ENCODE measurements at places on chromosomes 16 and 17. TPM values are rescaled to one million over a fixed set of nuclear protein-coding genes. Genes with fewer than 3 reads are reported as not detected.
A peak's percentile ranks its signal among the peaks of the same experiment; 100 is the strongest.

TP53TG3B gene
- total RNA-seq, result not detected

PLCG2 gene
- 14.7 TPM for total RNA-seq

PMP22 gene
- total RNA-seq, result 149 TPM

NPIPB13 gene
- 15.3 TPM for total RNA-seq

POLR2C gene
- 50.0 TPM for total RNA-seq

- DNase-seq, result no peak
Observed at GRCh38 chr16:57192720-57193486, 6.8 kb downstream of the RSPRY1 start.

GRCh38 chr16:30122604-30123160 is 338 bp downstream of the MAPK3 start:
- no peak for DNase-seq

- DNase-seq, result no peak
Observed at GRCh38 chr17:63984236-63984635, 11.5 kb upstream of the SCN4A start.

DNA sequence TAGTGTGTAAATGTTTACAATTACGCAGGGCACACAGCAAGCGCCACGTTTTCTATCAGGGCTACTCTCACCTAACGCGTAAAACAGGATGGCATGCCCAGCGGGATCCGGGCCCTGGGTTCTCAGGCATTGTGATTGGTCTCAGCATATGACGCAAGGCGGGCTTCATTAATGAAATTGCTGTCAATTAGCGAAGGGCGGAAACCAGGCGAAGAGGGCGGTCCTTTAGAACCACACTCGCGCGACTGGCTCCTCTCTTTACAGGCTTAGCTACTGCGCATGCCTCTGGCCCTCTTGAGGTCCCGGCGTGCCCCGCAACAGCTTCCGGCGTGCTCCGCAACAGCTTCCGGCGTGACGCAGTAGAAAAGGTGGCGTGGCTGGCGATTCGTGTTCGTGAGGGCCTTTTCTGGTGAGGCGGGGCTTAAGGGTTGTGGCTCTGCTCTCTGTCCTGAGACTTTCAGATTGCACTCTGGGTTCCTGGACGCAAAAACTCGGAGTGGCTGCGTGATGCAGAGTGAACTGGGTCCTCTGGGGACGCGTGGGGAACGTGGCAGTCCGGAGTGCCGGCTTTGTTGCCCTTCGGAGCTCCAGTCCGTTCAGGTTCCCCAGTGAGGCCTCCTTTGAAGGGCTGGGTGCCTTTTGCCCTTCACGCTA is 9.2 kb downstream of the OR2C1 start:
- DNase-seq, result peak; percentile 91

GRCh38 chr17:75364078-75364477 is 41.4 kb downstream of the GRB2 start:
- DNase-seq, result no peak

- DNase-seq, result no peak
Observed at GRCh38 chr17:5431949-5432556, 6.9 kb downstream of the C1QBP start.

DNA sequence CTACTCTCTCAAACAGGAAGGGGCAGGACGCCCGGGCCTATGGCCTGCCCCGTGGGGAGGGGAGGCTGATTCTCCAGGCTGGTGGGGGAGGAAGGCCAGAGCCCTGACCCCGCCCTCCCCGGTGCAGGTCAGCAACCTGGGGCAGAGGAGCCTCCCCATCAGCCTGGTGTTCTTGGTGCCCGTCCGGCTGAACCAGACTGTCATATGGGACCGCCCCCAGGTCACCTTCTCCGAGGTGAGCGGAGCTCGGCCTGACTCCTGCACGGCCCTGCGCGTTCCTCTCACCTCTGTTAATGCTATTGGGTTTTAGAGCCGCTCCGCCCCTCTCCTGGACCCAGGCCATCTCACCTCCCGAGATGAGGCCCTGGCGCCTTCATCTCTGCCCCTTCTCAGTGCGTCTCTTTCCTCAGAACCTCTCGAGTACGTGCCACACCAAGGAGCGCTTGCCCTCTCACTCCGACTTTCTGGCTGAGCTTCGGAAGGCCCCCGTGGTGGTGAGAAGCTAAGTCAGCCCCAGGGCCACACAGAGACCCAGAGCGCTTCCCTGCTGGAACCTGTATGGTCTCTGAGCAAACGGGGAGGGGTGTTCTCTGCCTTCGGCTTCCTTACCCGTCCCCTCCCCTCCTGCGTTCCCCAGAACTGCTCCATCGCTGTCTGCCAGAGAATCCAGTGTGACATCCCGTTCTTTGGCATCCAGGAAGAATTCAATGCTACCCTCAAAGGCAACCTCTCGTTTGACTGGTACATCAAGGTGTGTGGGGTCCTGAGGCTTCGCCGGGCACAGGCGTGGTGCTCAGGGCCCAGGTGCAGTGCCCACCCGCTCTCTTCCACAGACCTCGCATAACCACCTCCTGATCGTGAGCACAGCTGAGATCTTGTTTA is 25.1 kb upstream of the ITGAX start:
- DNase-seq, result no peak

- no peak for DNase-seq
Observed at GRCh38 chr17:45332505-45332904, 15.7 kb upstream of the MAP3K14 start.

DNA sequence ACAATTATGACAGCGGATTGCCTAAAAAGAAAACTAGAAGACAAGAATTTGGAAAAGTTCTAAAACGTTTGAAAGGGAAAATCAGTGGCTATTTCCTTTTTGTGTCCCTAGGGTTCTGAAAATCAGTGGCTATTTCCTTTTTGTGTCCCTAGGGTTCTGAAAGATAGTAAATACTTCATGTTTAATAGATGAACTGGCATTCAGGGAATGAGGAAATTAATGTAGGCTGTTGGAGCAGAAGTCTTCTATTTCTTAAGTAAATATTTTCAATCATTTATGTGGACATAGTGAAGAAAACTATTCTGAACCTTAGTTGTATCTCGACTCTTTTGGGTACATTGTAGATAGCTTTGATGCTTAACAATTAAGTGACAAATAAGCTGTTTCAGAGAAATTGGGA is 78.9 kb downstream of the SHISA6 start:
- DNase-seq, result no peak

Data from mucosa of descending colon (tissue), 3 donors.